Heart right ventricle (tissue), 16 donors: ENCODE measurements at places on chromosomes 4 and X.

GRCh38 chr4:94540476-94540875 is 88.7 kb downstream of the PDLIM5 start:
- peaks cover 86% of the 10 kb centered on the region for H3K4me1 ChIP-seq
- peak overlapping the region; percentile 72 for H3K27ac ChIP-seq
- no peak for DNase-seq
- no peaks in the 10 kb centered on the region for H3K27me3 ChIP-seq
- H3K36me3 ChIP-seq: no peaks in the 10 kb centered on the region

DNA sequence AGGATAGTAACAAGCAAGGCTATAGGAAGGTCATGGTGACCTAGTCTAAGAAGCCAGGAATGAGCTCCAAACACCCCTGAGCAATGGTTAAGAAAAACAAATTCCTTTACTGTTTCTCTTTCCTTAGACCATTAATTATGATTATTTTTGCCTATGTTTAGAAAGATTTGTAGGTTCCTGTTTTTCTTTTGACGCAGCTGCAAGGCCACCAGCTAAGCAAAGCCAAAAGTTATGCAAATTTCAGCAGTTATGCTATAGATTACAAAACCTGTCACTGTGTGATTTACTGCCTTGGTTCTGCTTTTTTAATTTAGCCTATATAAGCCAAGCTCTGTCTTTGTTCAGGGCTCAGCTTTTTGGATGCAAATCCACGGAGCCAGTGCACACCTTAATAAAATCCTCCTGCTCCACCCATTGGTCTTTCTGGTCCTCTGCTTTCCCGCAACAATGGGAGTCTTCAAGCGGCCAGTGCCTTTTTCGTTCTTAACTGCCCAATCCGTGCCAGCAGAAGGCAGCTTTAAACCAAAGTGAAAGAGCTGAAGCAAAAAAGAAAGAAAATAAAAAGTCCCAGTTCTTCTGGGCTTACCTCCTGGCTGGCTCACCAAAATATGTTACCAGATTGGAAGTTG is 1.4 kb upstream of the CEP135 start:
- H3K4me3 ChIP-seq: peak overlapping the region; percentile 70
- H3K27me3 ChIP-seq: no peaks in the 10 kb centered on the region
- H3K4me1 ChIP-seq: peaks cover 24% of the 10 kb centered on the region
- no peak for DNase-seq
- peaks cover 3% of the 10 kb centered on the region for H3K36me3 ChIP-seq

DNA sequence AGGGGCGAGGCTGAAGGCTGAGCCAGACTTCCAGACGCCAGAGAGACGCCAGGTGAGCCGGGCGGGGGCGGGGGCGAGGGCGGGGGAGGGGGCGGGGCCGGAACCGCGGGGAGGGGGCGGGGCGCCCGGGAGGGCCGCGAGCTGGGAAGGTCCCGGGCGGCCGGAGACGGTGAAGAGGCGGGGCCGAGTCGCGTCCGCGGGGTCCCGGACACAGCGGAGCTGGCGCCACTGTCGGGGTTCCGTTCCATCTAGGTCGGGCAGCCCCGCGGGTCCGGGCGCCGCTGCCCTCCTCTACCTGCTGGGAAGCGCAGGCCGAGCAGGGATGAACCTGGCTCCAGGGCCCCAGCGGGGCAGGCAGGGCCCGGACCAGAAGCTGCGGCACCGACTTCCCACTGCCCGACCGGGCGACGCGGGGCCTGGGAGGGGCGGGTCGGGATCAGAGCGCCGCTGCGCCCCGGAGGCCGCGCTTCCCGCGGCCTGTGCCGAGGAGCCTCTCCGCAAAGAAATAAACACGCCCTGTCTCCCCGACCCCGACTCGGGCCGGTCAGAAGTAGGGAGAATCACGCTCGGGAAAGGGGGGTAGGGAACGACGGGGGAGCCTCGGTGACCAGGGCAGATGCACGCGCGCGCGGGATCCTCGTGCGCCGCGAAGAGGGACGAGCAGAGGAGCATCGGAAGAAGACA is 10.6 kb downstream of the HMX1 start:
- H3K27ac ChIP-seq: no peak overlapping the region
- peaks cover 100% of the 10 kb centered on the region for H3K27me3 ChIP-seq
- H3K4me1 ChIP-seq: peaks cover 25% of the 10 kb centered on the region
- no peak overlapping the region for H3K4me3 ChIP-seq
- H3K36me3 ChIP-seq: no peaks in the 10 kb centered on the region

GRCh38 chr4:187166886-187167512 is 443.3 kb upstream of the FAT1 start:
- H3K4me3 ChIP-seq: no peak overlapping the region
- no peak overlapping the region for H3K27ac ChIP-seq
- no peaks in the 10 kb centered on the region for H3K4me1 ChIP-seq

- H3K4me3 ChIP-seq: no peak overlapping the region
- no peaks in the 10 kb centered on the region for H3K36me3 ChIP-seq
- H3K27ac ChIP-seq: no peak overlapping the region
Observed at GRCh38 chr4:130197946-130198345, 1102.0 kb downstream of the C4orf33 start.

DNA sequence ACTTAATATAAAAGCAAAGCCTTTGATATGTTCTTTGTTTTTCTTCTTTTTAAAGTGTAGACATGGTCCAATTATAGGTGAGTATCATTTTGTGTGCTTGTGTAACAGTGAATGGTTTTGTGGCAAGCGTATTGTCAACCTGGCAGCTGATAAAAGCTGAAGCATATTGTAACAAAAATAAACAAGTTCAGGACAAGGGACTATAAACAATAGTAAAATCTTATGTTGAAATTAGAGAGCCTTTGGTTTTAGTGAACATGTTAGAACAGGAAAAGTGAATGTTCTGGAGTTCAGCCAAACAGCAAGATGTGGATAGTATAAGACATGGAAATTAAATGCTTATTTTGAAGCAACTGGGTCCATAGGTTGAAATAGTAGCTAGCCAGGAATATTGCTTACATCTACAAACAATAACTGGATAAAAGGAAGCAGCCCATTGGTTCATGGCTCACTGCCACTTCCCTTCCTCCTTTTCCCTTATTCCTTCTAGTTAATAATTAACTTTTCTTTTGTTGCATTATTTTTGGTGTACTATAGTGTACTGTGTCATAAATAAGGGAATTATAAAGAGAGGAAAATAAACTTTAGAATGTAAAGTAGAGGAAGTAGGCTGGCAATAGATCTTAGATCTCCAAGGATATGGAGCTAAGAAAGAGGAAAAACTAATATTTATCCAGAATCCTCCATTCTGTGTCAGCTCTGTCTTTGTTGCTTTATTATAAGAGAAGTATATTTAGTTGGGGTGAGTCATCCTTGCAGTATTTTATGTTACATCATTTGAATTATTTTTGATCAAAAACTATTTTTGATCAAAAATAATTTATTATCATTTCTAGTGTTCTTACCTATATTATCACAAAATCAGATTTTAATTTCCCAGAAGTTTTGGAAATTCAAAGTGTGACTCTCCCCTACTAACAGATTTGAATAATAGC is 65.6 kb downstream of the MRPL1 start:
- no peaks in the 10 kb centered on the region for H3K27me3 ChIP-seq
- peaks cover 16% of the 10 kb centered on the region for H3K36me3 ChIP-seq
- no peak overlapping the region for H3K27ac ChIP-seq
- H3K4me1 ChIP-seq: peaks cover 8% of the 10 kb centered on the region
- DNase-seq: no peak
- no peak overlapping the region for H3K4me3 ChIP-seq

DNA sequence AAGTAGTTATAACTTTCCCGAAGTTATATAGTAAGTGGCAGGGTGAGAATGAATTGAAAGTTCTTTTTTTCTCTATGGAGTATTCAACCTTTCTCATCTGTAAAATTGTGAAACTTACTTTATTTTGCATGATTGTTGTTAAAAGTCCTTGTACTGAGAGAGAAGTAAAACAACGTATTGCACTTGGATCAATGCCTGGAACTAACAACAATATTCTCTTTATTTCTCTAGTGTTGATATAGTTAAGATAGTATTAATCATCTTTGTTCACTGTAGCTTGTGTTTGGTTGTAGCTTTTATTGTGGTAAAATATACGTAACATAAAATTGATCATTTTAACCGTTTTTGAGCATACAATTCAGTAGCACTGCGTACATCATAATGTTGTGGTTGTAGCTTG is 48.7 kb downstream of the STIM2 start:
- H3K4me3 ChIP-seq: no peak overlapping the region
- no peaks in the 10 kb centered on the region for H3K27me3 ChIP-seq
- no peak for DNase-seq
- peaks cover 3% of the 10 kb centered on the region for H3K4me1 ChIP-seq
- no peaks in the 10 kb centered on the region for H3K36me3 ChIP-seq
- no peak overlapping the region for H3K27ac ChIP-seq

- H3K4me1 ChIP-seq: no peaks in the 10 kb centered on the region
- H3K36me3 ChIP-seq: no peaks in the 10 kb centered on the region
- H3K4me3 ChIP-seq: no peak overlapping the region
- no peak overlapping the region for H3K27ac ChIP-seq
- no peak for DNase-seq
Observed at GRCh38 chrX:1262369-1262768, 6.2 kb upstream of the CSF2RA start.

DNA sequence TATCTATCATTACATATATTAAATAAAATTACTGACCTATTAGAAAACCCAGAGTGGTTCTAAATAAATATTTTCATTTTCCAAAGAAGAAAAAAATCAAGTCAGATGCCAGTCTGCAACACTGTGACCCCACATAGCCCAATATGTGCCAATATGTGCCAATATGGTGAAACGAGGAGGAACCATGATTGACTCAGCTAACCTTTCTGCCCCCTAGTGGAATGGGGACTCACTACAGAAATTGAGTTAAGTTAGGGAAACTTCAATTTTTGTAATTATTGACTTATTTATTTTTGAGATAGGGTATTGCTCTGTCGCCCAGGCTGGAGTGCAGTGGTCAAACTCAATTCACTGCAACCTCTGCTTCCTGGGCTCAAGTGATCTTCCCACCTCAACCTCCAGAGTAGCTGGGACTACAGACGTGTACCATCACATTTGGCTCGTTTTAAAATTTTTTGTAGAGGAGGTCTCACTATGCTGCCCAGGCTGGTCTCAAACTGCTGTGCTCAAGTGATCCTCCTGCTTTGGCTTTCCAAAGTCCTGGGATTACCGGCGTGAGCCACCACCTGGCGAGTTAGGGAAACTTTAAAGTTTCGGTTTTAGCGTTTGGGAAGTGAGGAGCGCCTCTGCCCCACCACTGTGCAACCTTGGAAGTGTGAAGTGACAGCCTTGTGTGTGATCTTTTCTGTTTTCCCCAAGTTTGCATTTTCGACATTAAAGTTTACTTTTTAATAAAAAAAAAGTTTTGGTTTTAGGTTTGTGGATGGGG is 116.8 kb upstream of the SHISA3 start:
- no peak for DNase-seq
- H3K27ac ChIP-seq: no peak overlapping the region
- H3K4me1 ChIP-seq: peaks cover 3% of the 10 kb centered on the region
- H3K27me3 ChIP-seq: no peaks in the 10 kb centered on the region
- H3K4me3 ChIP-seq: no peak overlapping the region
- no peaks in the 10 kb centered on the region for H3K36me3 ChIP-seq

DNA sequence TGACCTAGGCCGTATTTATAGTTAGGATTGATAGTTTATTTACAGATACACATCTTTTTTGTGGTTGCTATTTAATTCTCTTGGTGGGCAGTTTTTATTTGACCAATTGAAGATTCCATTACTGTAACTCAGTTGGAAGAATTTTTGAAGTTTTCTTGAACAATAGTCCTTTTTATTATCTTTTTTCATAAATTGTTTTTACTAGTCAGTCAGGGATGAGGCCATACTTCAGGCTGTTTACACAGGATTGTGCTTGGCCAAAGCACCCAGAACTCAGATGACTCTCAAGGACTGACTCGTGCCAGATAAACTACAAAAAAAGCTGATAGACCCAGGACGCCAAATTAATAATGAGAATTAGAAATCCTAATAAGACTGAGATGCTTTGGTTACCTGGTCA is 7.0 kb downstream of the HERC3 start:
- H3K27me3 ChIP-seq: no peaks in the 10 kb centered on the region
- H3K4me3 ChIP-seq: no peak overlapping the region
